Progenitor cell of endocrine pancreas (in vitro differentiated cells): ENCODE measurements at places on chromosomes 16 and 17. TPM values are rescaled to one million over a fixed set of nuclear protein-coding genes. Genes with fewer than 3 reads are reported as not detected.

MEIOB gene
- total RNA-seq: not detected in 2 replicates

- H3K4me3 ChIP-seq: no peak overlapping the region
- no peak overlapping the region for H3K27ac ChIP-seq
- H3K4me1 ChIP-seq: peaks cover 3% of the 10 kb centered on the region
- peaks cover 1% of the 10 kb centered on the region for H3K27me3 ChIP-seq
- no peak for DNase-seq
- H3K36me3 ChIP-seq: no peaks in the 10 kb centered on the region
Measured at GRCh38 chr17:40473573-40474365, 27.7 kb downstream of the TNS4 start.

DNA sequence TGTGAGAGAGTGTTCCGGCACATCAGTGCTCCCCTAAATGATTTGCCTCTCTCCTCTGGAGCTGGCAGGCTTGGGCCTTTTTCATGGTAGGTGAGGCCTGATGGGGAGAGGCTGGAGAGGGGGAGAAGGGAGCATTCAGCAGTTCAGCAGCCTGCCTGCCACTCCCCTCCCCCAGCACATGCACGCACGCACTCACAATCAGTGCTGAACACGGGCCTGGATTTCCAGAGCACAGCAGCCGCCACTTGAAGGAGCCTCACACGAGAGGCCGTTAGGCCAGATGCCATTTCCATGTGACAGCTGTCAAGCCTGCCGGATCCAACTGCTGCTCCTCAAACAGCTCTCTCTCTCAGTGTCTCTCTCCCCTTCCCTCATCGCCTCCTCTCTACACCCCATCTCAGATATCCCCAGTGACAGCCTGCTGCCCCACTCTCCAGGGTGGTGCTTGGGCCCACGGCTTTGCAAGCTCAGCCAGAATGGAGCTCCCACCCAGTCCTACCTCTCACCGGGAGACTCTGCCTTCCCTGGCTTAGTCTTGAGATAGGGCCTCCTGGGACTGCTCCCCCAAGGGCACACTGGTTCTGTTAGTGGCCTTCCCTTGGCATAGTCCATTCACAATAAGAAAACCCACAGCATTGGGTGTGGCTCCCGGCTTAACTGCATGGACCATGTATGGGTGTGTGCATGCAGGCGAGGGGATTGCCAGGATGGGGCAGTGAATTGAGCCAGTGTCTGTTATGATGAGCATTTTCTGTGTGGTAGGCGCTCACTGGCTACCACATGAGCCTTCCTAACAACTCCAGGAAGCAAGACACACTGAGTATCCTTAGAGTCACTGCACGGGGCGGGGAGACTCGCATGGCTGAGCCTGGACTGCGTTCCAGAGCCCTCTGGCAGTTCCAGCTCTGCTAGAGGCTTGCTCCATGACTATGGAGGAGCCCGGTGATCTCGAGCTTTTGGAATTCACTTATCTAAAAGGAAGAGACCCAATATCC is 226.2 kb downstream of the CCDC182 start:
- peaks cover 2% of the 10 kb centered on the region for H3K36me3 ChIP-seq
- no peak overlapping the region for H3K27ac ChIP-seq
- no peak for DNase-seq

- H3K27me3 ChIP-seq: no peaks in the 10 kb centered on the region
- no peak overlapping the region for H3K4me3 ChIP-seq
- no peak overlapping the region for H3K27ac ChIP-seq
- H3K36me3 ChIP-seq: peaks cover 2% of the 10 kb centered on the region
Measured at GRCh38 chr16:15427648-15428239, 6.6 kb upstream of the BMERB1 start.
